ENCODE measurements at places on chromosomes 5 and 9.

GRCh38 chr5:139845846-139846681, 50.5 kb downstream of the PSD2 start:
- DNase-seq = no peak

DNA sequence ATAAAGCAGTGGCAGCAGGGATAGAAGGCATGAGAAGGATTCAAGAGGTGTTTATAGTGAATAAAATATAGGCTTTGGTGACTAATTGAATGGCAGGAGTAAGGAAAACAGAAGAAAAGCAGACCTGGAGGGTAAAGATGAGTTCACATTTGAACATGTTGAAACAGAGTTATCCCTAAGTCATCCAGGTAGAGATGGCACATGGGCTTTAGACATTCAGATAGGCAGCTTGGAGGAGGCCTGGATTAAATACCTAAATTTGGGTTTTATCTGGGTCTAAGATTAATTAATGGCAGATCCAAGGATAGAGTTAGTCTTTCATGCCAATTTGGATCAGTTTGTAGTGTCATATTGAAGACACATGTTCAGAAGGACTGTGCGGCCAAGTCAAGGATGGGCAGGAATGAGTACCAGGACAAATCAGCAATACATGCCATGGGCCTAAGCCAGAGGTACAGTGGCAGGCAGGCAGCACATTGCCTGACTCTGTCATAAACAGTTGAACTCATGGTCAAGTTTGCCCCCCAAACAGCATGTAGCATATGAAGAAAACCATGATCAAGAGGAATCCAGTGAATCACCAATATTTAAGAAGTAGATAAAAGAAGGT, 115.5 kb upstream of the SLC12A2 start:
- DNase-seq = no peak

DNA sequence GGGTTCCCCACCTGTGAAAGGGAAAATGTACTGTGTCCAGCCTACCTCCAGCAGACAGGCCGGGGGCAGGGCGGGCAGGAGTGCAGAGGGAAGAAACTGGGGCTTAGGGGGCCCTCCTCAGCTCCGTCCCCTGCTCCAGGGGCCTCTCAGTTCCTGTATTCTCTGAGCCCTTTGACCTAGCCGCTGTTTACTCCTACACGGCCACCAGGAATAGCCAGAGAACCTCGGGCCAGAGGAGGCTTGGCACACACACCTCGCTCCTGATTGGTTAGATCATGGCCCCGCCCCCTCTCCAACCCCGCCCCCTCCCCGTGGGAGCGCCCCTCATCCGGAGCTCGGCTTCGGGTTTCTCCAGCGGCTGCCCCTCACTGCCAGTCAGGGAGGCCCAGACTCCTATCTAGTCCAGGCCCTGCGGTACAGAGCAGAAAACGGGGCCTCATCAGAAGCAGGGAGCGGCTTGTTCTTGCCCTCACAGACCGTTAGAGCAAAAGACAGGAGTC, 2.2 kb downstream of the ST6GALNAC6 start:
- no peak for DNase-seq

GRCh38 chr5:139275956-139276355, 17.6 kb upstream of the MATR3 start:
- no peak for DNase-seq

- DNase-seq = no peak
These were observed 351.2 kb downstream of the SH3GL2 start for GRCh38 chr9:17930071-17930470.

GRCh38 chr5:95454536-95454935, 63.4 kb downstream of the FAM81B start:
- no peak for DNase-seq

GRCh38 chr5:41093803-41094202, 22.7 kb upstream of the MROH2B start:
- no peak for DNase-seq

DNA sequence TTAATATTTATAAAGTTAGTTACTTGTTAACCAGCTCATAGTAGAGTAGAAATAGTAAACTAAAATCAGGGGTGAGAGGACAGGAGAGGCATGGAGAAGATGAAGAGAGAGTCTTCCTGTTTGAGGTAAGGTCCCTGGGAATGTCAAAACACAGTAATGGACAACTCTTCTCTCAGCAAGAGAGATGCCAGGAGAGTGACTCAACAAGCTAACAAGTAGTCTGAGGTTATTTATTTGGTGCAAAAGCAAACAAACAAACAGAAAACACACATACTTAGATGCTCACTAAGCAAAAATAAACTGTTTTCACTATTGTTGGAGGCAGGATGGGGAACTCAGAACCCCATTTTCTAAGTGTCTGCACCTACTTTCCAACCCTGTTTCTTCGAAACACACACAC, 333.2 kb upstream of the RFX3 start:
- no peak for DNase-seq
